Stimulated activated naive B cell treated with anti-CD40 and anti-IgM and Interleukin-4, amounts not matched to agents 10 μg/mL and 1 μg/mL and 100 μg/mL, for 72 hours (primary cell): ENCODE measurements at places on chromosomes 6 and 20.

DNA sequence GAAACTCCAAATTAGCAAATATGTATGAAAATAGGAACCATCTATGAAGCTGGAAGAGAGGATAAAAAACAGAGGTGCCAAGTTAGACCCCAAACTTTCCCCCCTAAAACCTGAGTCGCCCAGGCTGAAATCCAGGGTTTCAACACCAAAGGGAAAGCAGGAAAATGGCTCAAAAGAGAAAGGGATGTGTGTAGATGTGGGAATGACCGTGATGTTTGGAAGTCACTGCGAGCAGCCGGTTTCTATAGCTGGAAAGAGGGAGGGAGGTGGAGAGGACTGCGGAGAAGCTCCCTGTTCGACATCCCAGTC is 4.5 kb downstream of the RING1 start:
- peaks cover 43% of the 10 kb centered on the region for H3K27me3 ChIP-seq
- H3K4me3 ChIP-seq = peak overlapping the region; percentile 84
- H3K36me3 ChIP-seq = peaks cover 35% of the 10 kb centered on the region
- H3K27ac ChIP-seq = peak overlapping the region; percentile 39

GRCh38 chr6:154447954-154448353 is 62.5 kb downstream of the CNKSR3 start:
- no peaks in the 10 kb centered on the region for H3K4me1 ChIP-seq
- H3K27me3 ChIP-seq = peaks cover 7% of the 10 kb centered on the region
- no peak overlapping the region for H3K4me3 ChIP-seq
- H3K36me3 ChIP-seq = no peaks in the 10 kb centered on the region

GRCh38 chr20:21272679-21273078 is 30.5 kb upstream of the XRN2 start:
- no peak overlapping the region for H3K4me3 ChIP-seq
- H3K27ac ChIP-seq = no peak overlapping the region
- H3K36me3 ChIP-seq = no peaks in the 10 kb centered on the region
- no peaks in the 10 kb centered on the region for H3K4me1 ChIP-seq

GRCh38 chr6:41201764-41202173 is 820 bp upstream of the TREML2 start:
- peak overlapping the region; percentile 95 for H3K4me3 ChIP-seq
- no peak for DNase-seq
- H3K27me3 ChIP-seq = no peaks in the 10 kb centered on the region
- H3K36me3 ChIP-seq = peaks cover 21% of the 10 kb centered on the region
- H3K4me1 ChIP-seq = peaks cover 44% of the 10 kb centered on the region
- H3K27ac ChIP-seq = peak overlapping the region; percentile 85

- H3K27me3 ChIP-seq = peaks cover 5% of the 10 kb centered on the region
- H3K4me1 ChIP-seq = no peaks in the 10 kb centered on the region
- DNase-seq = no peak
- no peaks in the 10 kb centered on the region for H3K36me3 ChIP-seq
- no peak overlapping the region for H3K4me3 ChIP-seq
Measured at GRCh38 chr20:32636283-32636682, 37.5 kb downstream of the C20orf203 start.

GRCh38 chr6:170289180-170289931 is 1.5 kb downstream of the DLL1 start:
- peak overlapping the region; percentile 78 for H3K27ac ChIP-seq
- H3K36me3 ChIP-seq = peaks cover 4% of the 10 kb centered on the region
- H3K4me3 ChIP-seq = peak overlapping the region; percentile 82
- peaks cover 77% of the 10 kb centered on the region for H3K27me3 ChIP-seq

- no peaks in the 10 kb centered on the region for H3K27me3 ChIP-seq
- H3K4me3 ChIP-seq = no peak overlapping the region
- no peak for DNase-seq
- no peak overlapping the region for H3K27ac ChIP-seq
Measured at GRCh38 chr6:18380158-18380836, 6.9 kb upstream of the RNF144B start.

DNA sequence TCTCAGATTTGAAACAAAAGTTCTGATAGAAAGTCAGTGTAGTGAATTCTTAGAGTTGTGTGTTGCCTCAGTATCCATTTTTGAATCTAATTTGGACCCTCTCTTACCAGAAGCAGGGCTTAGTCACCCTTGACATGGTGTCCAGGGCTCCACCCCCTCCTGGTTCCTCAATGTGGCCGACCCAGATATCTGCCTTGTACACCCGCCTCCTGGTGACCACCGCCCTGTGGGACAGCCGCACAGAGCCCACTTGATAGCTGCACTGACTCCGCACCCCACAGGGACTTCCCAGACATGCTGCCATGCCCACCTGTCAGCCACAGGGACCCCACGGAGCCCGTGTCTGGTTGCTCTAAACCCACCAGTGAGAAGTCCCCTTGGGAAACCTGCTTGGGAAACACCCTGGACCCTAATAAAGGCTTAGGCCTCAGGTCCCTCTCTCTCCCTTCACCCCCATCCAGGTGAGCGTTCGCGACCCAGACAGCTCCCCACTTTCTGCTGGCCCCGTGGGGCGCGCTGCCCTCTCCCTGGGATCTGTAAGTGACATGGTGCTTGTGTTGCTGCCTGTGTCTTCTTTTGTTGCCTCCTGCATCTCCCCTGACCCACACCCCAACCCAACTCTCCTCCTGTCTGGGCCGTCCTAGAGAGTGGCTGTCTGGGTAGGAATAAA is 47.2 kb upstream of the SYNDIG1 start:
- H3K27me3 ChIP-seq = no peaks in the 10 kb centered on the region
- no peak for DNase-seq
- H3K4me1 ChIP-seq = no peaks in the 10 kb centered on the region
- no peak overlapping the region for H3K27ac ChIP-seq
- no peaks in the 10 kb centered on the region for H3K36me3 ChIP-seq
- H3K4me3 ChIP-seq = no peak overlapping the region
